ENCODE measurements at places on chromosomes 16 and 17. TPM values are rescaled to one million over a fixed set of nuclear protein-coding genes. Genes with fewer than 3 reads are reported as not detected.

CAMKK1 gene
- 4.7 TPM for polyA plus RNA-seq

RAP1GAP2 gene
- polyA plus RNA-seq: 32.1 TPM

CCL5 gene
- 1.3 TPM for polyA plus RNA-seq

SLFN14 gene
- polyA plus RNA-seq: 0.10 TPM

SEPTIN12 gene
- polyA plus RNA-seq: 0.30 TPM
